Naive B cell (primary cell): ENCODE measurements at places on chromosomes 2 and 18.

DNA sequence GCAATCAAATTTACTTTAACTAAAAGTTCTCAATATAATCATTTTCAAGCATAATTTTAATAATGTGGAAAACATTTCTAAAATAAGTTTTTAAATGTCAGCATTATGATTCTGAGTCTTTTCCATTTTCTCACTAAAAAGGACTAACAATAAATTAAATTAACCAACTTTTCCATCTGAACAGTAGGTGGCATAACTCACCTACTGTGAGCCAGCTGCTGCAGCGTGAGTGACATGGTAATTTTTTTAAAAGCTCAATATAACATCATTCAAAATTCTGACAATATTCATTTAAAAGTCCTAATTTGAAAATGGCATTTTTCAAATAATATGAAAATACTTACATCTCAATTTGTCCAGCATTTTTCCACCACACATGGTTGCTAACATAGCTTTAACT, 66.5 kb downstream of the DTNB start:
- H3K27me3 ChIP-seq: no peaks in the 10 kb centered on the region
- H3K27ac ChIP-seq: no peak overlapping the region
- peaks cover 35% of the 10 kb centered on the region for H3K4me1 ChIP-seq
- peak; percentile 31 for DNase-seq
- H3K4me3 ChIP-seq: no peak overlapping the region
- H3K36me3 ChIP-seq: no peaks in the 10 kb centered on the region

GRCh38 chr18:56565551-56566345, 72.6 kb downstream of the TXNL1 start:
- H3K36me3 ChIP-seq: no peaks in the 10 kb centered on the region
- no peak overlapping the region for H3K27ac ChIP-seq
- no peak overlapping the region for H3K4me3 ChIP-seq
- DNase-seq: no peak
- H3K4me1 ChIP-seq: peaks cover 3% of the 10 kb centered on the region

DNA sequence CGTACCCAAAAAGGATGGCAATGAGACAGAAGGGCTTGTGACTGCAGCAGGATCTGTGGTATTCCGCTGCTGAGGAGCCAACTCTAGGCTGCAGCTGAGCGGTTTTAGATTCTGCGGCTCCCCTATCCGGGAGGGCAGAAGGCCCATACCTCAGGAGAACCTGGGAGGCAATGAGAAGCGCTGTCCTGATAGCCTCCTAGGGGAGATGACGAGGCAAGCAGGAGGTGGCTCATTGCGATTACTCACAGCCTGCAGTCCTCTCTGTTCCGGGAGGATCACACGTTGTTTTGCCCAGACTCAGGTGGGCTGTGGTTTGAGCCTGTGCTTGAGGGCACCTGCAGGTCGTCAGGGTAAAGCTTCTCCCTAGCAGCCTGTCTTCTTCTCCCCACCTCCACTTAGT, 65.1 kb downstream of the COA5 start:
- H3K27ac ChIP-seq: no peak overlapping the region
- H3K36me3 ChIP-seq: peaks cover 24% of the 10 kb centered on the region
- DNase-seq: no peak
- H3K27me3 ChIP-seq: no peaks in the 10 kb centered on the region

DNA sequence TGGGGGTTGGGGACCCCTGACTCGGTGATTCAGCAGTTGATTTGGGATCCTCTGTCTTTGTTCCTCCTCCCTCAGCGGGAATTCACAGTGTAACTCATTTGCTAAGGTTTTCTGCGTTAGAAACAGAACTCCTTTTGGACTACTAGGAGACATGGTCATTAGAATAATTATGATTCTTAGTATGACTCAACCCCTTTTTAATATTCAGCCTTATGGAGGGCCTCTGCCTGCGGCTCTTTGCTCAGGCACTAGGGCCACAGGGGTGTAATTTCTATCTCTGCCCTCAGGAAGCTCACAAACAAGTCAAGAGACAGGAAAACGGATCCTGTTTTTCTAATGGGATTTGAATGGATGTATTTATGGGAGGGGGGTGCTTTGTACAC, 117.4 kb downstream of the SPTBN1 start:
- no peaks in the 10 kb centered on the region for H3K27me3 ChIP-seq
- peaks cover 9% of the 10 kb centered on the region for H3K36me3 ChIP-seq
- no peak overlapping the region for H3K4me3 ChIP-seq
- H3K4me1 ChIP-seq: peaks cover 79% of the 10 kb centered on the region
- DNase-seq: no peak
- peak overlapping the region; percentile 96 for H3K27ac ChIP-seq

DNA sequence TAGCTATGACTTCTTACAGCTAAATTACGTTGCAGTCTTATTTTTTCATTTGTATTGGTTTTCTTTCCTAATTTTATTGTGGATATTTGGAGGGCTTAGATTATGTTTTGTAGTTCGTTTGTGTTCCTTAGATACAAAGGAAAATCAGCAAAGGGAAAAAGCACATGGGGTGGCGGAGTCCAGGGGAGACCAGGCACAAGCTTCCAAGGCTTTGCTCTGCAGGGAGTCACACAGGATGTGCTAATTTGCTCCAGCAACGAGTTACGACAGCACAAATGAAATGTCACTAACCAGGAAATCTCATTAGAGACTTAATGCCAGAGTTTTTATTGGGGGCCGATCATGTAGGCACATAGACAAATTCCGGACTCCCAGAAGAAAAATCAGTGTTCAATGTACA, 60.5 kb upstream of the CABYR start:
- H3K27me3 ChIP-seq: no peaks in the 10 kb centered on the region
- no peak overlapping the region for H3K27ac ChIP-seq
- DNase-seq: no peak
- peaks cover 13% of the 10 kb centered on the region for H3K36me3 ChIP-seq
- H3K4me1 ChIP-seq: no peaks in the 10 kb centered on the region
- no peak overlapping the region for H3K4me3 ChIP-seq

- H3K4me1 ChIP-seq: peaks cover 18% of the 10 kb centered on the region
- H3K27ac ChIP-seq: peak overlapping the region; percentile 47
- H3K27me3 ChIP-seq: no peaks in the 10 kb centered on the region
- peak overlapping the region; percentile 22 for H3K4me3 ChIP-seq
- no peak for DNase-seq
These were observed 76.4 kb upstream of the ZEB2 start for GRCh38 chr2:144596073-144596871.

- H3K36me3 ChIP-seq: no peaks in the 10 kb centered on the region
- DNase-seq: no peak
- H3K4me1 ChIP-seq: no peaks in the 10 kb centered on the region
- H3K27me3 ChIP-seq: no peaks in the 10 kb centered on the region
- no peak overlapping the region for H3K27ac ChIP-seq
These were observed 42.1 kb downstream of the PCARE start for GRCh38 chr2:29032189-29032588.

DNA sequence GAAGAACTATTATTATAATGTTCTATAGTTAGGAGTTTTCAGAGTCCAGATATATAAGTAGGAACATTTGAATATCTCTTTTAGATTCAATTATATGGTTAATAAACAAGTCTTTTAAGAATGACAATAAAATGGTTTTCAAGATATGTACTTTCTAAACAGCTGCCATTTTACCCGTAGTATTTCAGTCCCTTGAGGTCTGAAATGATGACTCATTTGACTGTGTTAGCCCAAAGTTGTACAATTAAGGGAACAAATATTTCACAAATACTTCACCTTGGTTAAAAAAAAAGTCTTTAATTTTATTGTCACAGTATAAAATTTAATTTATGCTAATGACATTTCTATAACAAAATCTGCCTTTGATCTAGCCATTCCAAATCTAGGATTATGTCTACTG, 91.6 kb upstream of the TANK start:
- no peak for DNase-seq
- peaks cover 2% of the 10 kb centered on the region for H3K4me1 ChIP-seq
- no peak overlapping the region for H3K27ac ChIP-seq
- no peaks in the 10 kb centered on the region for H3K27me3 ChIP-seq

DNA sequence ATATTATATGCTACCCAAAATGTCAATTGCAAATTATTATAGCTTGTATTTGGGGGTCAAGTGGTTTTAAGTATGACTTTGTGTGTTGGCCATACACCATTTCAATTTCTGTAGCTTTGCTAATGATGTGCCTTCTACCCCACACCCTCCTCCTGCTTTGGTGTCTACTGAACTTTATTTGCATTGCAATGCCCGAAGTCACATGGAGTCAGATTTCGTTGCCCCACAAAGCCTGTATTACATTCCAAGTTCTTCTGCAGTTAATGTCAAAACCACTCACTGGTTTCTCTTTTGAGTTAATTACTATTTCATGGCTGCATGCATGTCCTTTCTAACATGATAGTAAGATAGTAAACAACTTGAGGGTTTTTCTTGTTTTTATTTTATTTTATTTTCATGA, 528.9 kb downstream of the RIT2 start:
- no peak for DNase-seq
- H3K36me3 ChIP-seq: no peaks in the 10 kb centered on the region
- no peak overlapping the region for H3K4me3 ChIP-seq
- H3K4me1 ChIP-seq: no peaks in the 10 kb centered on the region

DNA sequence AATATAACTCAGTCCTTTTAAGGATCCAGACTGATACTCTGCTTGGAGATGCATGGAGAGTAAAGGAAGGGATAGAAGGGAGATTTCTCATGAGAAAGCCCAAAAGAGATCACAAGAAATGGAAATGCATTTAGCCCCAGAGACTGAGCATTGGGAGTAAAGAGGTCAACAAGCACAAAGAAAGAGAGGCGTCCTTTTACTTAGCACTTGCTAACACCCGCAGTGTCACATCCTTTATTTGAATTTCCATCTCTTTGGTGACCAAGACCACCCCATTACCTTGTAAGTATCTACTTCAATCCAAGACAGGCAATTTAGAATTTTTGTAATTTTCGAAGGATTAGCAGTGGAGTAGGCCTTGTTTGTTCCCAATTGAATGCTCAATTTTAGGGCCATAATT, 111.8 kb upstream of the DCC start:
- no peak overlapping the region for H3K27ac ChIP-seq
- no peaks in the 10 kb centered on the region for H3K4me1 ChIP-seq
- H3K4me3 ChIP-seq: no peak overlapping the region
- no peak for DNase-seq
- H3K36me3 ChIP-seq: no peaks in the 10 kb centered on the region

DNA sequence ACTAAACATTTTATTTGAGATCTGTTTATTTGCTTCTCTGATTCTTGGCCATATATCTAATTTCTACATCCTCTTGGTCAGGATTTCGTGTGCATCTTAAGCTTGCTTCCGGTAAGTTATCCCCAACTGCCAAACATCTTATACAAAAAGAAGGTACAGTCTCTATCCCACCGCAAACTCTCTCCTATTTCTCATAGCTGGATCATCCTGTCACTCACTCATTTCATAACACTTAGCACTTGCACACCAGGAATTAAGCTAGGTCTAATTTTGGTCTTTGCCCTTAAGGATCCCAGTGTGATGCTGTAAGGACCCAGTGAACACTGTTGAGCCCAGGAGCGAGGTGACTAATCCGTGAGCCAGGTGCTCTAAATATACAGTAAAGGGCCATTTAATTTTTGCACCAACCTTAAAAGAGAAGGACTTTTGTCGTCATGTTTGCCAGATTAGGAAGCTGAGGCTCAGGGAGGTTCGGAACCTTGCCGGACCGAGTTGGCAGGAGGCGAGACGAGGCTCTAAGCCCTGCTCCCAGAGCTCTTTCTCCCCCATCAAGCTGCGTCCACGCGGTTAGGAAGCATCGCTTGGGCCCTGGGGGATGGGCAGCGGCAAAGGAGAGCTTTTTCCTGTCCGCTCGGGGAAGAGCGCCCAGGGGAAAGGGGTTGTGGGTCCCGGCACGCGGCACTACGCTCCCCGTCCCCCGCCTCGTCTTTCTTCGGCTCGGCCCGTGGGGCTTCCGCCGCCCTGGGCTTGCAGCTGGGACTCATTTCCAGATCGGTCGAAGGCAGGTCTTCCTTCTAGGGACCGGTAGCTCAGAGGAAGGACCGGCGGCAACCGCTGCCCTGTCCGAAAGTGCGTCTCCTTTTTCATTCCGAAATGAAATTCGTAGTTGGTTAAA, 4.1 kb upstream of the ITPRIPL1 start:
- peak overlapping the region; percentile 94 for H3K4me3 ChIP-seq
- peaks cover 64% of the 10 kb centered on the region for H3K4me1 ChIP-seq
- peak overlapping the region; percentile 94 for H3K27ac ChIP-seq

- DNase-seq: no peak
- no peak overlapping the region for H3K4me3 ChIP-seq
- no peaks in the 10 kb centered on the region for H3K4me1 ChIP-seq
- H3K27ac ChIP-seq: no peak overlapping the region
These were observed 97.1 kb upstream of the RBMS1 start for GRCh38 chr2:160590664-160591063.
